ENCODE measurements at places on chromosomes 5 and 9.

GRCh38 chr5:181224390-181225229, 1.5 kb downstream of the TRIM41 start:
- no peak for DNase-seq

DNA sequence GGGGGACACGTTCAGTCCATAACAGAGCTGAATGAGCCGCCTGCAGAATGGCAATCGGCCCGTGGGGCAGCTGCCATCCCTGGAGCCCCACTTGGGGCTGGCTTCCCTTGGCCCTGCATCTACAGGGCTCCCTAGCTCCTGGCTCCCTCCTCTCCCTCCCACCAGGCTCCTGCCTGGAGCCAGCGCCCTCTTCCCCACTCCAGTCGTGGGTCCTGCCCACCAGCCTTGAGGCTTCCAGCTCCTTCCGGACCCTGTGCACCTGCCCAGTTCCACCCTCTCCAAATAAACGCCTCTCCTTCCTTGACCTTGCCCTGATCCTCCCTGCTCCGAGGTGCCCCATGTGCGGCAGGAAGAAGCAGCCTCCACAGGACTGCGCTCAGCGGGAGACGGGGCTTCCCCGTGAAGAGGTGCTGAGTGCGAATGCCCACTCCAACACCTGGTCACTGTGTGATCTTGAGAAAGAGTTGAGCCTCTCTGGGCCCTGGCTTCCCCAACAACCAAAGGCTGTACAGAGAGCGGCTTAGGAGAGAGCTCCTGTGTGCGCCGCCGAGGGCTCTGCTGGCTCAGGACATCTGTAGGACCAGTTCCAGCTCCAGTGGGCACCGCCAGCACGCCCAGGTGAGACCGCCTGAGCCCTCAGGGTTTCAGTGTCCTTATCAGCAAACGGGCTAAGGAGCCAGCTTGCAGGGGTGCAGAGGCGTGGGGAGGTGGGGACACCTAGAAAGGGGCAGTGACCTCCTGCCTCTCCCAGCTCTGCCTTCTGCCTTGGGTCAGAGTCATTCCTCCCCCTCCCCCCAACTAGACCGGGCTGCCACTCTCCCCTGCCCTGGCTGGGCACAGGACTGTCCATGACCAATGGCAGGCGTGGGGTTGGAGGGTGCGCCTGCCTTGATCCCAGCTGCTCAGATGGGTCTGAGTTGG, 12.1 kb downstream of the C9orf50 start:
- DNase-seq = no peak

DNA sequence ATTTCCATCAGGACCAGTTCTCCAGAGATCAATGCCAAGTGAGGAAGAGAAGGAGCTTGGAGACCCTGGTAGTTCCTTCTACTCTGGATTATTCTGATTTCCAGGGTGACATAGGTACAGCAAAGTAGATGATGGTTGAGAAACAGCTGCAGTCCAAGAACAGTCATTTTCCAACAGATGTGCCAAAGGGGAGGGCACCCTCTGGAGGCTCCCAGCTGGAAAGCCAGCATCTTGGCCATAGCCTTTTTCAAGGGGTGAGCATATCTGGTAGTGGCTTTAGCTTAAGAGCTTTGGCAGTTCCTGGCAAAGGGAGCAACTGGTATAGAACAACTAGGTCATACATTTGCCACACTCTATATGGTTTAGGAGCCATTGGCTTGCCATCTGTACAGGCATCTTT, 492.7 kb downstream of the RASEF start:
- DNase-seq = no peak

- DNase-seq = no peak
Measured at GRCh38 chr5:177316005-177316404, 4.3 kb upstream of the MXD3 start.

DNA sequence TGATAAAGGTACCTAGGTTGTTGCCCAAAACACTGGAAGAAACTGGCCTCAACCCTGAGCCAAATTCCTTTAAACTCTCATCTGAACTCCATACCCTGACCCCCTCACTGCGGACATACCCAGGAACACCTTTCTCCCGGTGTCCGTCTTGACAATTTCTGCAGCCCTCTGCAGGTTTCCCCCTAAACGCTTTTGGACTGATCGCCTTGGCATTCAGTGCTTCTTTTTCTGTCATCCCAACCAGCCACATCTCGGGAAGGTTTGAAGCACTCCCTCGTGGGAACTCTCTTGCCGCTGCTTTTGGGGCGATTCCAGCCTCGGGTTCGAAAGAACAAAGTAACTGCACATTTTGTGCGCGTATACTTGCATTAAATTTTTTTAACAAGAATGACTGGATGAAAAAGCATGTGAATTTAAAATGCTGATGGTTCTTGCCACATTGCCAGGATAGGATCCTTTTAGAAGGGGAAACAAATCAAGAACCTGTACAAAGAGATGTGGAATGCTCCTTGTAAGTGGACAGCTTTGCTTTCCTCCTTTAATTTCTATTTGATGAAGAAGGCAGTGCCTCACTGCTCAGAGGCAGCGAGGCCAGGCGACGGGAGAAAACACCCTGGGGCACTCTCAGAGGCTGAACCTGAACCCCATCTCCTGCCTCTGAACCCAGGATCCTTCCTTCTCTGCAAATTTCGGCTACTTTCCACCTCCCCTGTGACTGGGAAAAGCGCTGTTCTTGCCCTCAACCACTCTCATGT, 615 bp downstream of the PSMD5 start:
- DNase-seq = no peak

DNA sequence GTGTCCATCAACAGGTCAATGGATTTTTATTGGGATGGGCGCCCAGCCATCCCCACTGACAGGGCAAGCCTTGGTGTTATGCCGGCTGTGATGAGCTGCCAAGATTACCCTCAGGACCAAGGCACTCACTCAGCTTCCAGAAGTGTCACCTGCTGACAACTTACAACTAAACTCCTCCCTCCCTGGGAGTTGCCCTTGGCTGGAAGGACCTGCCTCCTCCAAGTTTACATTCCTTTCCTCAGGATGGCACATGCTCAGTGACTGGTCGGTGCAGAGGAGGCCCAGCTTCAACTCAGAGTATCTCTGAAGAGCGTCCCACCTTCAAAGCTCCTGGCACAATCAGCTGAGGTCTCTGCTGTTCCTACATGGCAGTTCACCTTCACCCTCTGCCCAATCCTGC, 52.5 kb upstream of the ZBTB43 start:
- no peak for DNase-seq

GRCh38 chr5:41600731-41601130, 90.3 kb upstream of the PLCXD3 start:
- DNase-seq = no peak

DNA sequence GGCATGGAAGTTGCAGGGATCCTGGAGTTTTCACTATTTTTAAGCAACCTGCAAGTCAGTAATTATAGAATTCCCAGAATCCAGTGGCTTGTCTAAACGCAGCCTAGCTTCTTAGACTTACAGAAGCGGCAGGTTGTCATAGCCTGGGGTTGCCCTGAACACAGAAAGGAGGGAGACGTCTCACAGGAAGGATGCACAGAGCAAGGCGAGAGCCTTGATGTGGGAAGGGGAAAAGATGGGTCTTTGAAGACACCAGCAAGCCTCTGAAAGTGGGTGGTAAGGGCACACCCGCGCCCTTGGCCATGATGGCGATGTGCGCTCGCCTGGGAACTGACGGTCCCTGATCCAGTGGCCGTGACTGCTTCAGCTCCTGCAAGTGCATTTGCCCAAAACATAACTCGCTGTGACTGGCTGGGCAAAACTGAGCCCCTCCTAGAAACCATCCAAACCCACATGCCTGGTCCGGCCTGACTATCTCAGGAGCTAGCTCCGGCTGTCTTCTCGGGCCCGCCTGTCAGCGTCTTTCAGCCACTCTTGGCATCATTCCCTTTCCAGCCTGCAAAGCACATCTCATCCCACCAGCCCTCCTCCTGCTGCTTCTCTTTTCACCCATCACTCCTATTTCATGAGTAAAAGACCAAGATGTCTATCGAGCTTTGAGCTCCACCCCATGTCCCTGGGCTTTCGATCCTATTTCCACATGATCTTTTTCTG, 17.1 kb downstream of the FBP1 start:
- no peak for DNase-seq

GRCh38 chr5:11878814-11879213, 25.4 kb downstream of the CTNND2 start:
- DNase-seq = no peak

GRCh38 chr9:109961626-109962025, 181.6 kb downstream of the PALM2AKAP2 start:
- no peak for DNase-seq

DNA sequence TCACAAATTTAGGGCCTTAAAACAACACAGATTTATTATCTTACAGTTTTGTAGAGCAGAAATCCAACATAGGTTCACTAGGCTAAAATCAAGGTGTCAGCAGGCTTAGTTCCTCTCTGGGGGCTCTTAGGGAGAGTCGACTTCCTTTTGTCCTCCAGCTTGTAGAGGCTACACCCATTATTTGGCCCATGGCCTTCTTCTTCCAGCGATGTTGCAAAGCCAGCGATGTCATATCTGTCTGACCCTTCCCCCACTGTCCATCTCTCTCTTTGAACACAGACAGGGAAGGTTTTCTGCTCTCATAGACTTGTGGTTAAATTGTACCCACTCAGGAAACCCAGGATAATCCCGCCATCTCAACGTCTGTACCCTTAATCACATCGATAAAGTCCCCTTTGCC, 60.3 kb upstream of the SHB start:
- no peak for DNase-seq

DNA sequence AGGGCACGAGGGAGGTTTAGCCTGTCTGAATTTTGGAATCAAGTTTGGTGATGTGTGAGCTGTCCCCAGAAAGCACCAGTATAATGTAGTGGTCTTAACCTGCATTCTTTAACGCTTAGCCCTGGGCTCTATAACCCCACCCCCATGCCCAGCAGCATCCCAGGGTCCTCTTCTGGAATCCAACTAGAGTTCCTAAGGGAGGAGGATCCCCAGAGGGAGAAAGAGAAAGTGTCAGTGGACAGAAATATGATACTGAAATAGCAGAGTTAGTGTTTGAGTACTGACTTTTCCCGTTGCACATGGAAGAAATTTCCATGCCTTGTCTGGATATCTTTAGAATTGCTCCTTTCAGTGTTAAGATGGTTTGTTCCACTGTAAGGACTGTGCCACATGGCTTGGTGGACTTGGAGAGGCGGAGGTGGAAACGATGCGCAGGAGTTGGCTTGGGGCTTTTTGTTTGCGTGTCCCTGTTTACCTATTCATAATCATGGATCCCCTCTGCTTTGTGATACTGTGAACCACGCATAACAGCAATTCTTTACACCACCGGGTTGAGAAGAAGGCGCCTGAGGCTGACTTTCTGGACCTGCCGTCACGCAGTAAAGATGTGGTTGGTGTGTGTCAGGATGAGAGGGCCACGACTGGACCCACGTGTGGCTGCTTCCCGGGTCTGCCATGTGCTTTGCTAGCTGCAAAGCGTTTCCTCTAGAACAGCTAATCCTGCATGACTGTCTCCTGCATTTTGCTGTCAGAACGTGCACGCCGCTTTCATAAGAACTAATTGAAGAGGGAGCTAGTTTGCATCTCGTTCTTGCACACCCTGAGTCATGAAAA, 142.3 kb downstream of the SMARCA2 start:
- no peak for DNase-seq

GRCh38 chr9:137673886-137674285, 55.1 kb downstream of the EHMT1 start:
- DNase-seq = no peak

GRCh38 chr9:89663614-89663970, 58.8 kb downstream of the GADD45G start:
- DNase-seq = no peak

DNA sequence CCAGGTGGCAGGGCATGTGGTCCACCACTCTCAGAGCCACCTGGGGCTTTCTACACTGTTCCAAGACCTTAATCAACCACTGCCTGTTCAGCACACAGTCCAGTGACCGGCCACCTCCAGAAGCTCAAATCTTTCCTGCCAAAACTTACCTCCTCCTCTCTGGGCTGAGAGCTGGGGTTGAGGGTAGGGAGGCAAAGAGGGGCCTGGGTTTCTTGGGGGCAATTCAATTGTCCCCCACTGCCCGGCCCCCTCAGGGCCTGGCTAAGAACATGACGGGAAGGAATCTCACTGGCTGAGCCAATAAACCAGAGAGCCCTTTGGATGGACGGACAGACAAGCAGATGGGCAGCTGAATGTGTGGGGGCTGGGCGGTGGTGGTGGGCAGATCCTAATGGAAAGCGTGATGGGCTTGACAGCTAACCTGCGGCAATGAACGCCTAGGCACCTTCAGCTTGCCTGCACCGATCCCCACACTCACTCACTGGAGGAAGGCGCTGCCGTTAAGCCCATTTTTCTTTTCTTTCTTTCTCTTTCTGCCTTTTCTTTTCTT, 5.4 kb downstream of the NR5A1 start:
- DNase-seq = no peak

- no peak for DNase-seq
Measured at GRCh38 chr5:178194026-178194425, 6.9 kb upstream of the GMCL2 start.

DNA sequence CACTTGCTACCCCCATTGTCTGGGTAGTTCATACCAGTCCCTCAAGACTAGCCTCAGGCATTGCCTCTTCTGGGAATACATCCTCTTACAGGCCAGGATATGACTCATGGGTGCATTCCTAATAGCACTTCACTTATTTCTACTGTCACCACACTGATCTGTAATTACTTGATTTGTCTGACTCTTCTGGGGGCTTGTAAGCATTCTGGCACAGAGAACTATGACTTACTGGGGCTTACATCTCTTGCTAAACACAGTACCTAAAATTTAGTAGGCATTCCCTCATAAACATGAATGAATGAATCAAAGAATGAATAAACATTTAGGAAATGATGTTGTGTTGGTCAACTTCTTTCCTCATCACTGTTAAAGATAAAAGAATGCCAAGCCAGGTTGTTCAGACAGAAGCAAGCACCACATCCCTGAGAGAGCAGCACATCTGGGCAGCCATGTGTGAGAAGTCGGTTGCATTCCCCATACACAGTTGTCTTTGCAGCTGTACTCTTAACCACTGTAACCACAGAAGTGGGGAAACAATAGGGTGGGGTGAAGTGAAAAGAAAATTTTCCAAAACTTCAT, 27.6 kb downstream of the IL7R start:
- DNase-seq = no peak

DNA sequence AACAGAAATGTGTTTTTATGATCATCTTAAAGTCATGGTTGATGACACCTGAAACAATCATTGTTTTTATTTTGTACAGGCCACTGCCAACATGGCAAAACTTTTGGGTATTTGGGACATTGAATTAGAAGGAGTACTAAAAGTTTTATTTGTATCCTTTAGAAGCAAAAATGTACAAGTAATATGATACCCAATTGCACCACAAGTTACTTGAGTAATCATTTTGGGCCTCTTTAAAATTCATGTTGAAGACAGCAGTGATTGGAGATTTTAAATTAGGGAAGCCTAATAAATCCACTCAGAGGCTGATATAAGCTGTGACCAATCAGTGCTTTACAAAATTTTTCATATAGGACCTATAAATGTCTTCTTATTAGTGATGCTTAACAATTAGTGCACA, 212.9 kb downstream of the MARCHF11 start:
- DNase-seq = no peak

- no peak for DNase-seq
Measured at GRCh38 chr5:34598177-34598794, 57.8 kb upstream of the RAI14 start.

DNA sequence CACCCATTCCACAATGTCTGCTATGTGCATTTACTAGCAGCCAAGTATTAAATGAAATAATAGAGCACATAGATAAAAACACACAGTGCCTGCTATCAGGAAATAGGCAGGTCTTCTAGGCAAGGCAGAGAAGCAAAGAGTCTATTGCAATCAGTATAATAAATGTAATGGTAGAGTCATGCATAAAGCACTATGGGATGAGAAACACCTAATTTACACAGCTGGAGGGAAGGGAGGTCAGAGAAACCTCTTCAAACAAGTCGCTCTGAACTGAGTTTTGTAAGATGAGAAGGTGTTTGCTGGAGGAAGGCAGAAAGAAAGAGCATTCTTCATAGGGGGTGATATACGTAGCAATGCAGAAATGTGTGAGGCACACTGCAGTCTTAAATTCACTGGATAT, 341.0 kb upstream of the DMAC1 start:
- DNase-seq = no peak
